Stimulated activated CD4-positive, alpha-beta T cell treated with anti-CD3 and anti-CD28 coated beads, Interleukin-2, amount 100 ng/mL, for 24 hours (primary cell): ENCODE measurements at places on chromosomes 1 and 21.
A peak's percentile ranks its signal among the peaks of the same experiment; 100 is the strongest.

GRCh38 chr21:28636752-28637691 is 355.7 kb downstream of the LTN1 start:
- DNase-seq = no peak

DNA sequence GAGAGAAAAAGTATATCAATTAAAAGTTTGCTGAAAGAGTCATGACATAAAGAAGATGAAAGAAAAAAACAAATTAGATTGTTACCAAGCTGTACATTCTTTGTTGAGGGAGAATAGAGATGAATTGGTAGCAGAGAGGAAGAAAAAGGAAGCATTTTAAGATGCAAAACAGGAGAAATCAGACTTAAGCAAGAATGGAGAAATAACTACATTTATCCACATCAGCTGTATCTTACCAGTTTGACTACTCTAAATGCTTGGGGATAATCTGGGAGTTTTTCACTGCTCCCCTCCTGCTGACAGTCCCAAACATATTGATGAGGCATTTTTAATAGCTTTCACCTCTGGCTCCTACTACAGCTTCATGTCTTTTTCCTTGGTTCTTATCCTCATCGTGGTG is 16.8 kb upstream of the PTPRC start:
- DNase-seq = no peak

DNA sequence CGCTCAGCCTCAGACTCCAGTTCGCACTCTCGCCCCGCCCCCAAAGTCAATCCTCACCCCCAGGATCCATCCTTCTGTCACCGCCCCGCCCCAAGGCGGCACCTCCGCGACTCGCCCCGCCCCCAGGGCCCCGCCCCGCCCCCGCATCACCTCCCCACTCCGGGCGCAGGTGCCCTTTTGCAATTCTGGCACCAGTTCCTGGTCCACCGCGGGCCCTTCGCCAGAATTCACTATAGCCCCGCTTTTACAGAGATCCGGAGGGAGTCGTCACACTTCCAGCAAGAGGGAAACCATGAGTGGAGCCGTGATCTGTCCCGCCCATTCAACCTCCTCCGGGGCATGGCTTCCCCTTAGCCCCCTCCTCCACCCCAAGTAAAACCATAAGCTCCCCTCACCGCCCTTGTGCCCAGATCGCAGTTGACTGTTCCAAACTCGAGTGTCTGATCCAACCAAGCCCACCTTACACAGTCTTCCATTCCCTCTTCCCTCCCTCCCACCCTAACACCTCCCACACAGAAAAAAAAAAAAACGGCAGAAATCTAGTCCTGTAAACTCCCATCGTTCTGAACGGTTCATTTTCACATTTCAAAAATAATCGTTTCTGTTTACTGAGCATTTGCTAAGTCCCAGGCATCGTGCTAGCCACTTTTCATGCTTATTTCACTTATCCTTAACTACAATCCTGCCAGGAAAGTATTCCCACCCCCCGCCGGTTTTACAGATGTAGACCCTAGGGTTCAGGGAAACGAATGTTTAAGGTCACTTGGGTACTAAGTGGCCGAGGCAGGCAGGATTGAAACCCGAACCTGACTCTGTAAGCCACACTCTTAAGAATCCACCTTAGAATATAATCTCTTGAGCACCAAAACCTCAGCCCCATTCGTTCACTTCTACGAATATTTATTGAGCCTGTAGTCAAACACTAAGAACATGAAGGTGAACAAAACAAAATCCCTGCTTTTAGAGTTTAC is 1.3 kb upstream of the DNAJC16 start:
- DNase-seq = peak; percentile 21

DNA sequence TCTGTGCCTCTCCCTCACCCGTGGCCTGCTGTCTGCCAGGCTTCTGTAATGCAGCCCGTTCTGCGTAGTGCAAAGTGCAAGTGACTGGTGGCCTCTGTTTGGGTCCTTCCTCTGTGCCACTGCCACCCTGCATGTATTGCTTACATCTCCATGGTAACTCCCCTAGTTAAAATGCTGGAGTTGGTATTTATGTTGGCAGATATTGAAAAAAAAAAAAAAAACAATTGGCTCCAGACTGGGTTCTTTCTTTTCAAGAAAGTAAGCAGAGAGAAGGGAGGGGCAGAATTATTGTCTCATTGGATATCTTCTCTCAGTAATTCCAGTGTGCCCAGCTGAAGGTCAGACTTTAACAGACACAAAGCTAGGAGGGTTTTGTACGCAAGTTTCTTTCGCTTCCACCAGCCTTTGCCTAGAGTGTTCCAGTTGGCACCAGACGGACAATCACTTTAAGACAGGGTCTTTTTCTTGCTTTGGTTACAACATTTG is 242.3 kb downstream of the PBX1 start:
- DNase-seq = no peak

DNA sequence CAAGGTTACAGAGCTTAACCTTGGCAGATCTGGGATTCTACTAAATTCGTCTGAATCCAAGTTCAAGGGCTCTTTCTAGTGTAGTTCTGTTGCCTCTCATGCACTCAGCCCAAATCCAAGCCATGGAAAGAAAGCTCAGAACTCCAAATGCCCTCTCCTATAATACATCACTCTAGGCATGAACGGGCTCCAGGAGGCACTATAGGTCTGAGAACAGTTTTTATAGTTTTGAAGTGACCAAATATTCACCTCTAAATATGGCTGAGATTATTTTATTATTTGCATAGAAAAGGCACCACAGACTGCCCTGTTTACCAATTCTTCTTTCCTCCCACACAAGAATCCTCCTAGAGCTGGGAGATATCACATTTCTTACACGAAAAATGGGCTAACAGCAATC is 327.9 kb upstream of the BEND5 start:
- DNase-seq = no peak

- DNase-seq = no peak
These were observed 6.1 kb downstream of the CAPZA1 start for GRCh38 chr1:112625696-112626095.

DNA sequence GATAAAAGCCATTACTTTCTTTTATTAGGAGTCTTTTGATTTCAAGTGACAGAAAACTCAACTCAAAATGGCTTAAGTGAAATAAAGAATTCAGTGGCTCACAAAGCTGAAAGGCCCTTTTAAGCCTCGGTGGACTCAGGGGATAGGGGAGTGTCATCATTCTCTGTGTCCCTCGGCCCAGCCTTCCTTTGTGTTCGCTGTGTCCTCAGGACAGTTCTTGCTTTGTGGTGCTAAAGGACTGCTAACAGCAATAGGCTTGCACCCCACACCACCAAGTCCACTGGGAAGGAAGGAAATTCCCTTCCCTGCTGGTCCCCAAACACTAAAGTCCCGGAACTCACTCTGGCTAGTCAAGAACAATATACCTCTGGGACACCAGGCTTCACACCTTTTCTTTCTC is 129.2 kb downstream of the NTPCR start:
- no peak for DNase-seq

DNA sequence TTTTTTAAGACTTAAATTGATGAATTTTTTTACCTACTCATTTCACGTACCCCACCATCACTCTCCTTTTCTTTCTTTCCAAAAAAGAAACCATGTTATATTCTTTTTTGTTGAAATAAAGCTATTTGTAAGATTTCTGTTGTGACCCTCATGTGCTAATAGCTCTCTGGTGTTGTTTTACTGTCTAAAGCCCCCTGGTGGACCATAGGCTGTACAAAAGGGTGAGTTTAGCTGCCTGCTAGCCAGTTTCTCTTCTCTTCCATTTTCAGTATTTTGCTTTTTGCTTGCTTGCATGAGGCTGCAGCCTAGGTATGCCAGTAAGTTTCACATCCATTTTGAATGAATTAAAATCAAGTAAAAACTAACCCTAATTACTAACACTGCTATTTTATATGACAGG is 15.6 kb upstream of the VAMP3 start:
- no peak for DNase-seq

GRCh38 chr1:21149855-21150432 is 26.8 kb downstream of the EIF4G3 start:
- no peak for DNase-seq

DNA sequence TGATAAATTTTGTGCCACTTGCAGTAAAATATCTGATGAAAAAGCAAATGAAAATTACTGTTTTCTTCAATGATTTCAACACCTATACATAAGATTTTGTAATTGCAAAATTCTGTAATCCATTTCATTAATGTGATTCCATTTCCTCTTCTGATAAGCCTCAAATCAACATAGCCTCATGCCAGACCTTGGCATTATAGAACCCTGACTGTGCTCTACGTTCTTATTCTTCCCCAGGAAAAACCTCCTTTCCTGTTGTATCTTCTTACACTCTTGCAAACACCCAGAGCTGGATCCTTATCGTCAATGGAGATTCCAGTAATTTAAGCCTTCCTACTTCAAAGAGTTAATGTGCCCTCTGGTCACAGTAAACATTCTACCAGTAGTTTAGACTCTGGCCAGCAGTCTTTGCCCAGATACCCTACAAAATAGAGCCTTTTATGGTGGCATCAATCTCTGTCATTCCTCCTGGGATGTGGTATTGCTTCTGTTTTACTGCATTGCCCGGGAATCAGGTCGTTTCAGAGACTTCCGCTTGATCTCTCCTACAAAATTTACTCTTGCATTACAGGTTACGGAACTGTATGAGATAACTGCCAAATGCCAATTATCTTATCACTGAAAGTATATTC is 48.5 kb upstream of the CHRM3 start:
- DNase-seq = no peak

- no peak for DNase-seq
These were observed 6.8 kb upstream of the AADACL3 start for GRCh38 chr1:12709091-12709491.

DNA sequence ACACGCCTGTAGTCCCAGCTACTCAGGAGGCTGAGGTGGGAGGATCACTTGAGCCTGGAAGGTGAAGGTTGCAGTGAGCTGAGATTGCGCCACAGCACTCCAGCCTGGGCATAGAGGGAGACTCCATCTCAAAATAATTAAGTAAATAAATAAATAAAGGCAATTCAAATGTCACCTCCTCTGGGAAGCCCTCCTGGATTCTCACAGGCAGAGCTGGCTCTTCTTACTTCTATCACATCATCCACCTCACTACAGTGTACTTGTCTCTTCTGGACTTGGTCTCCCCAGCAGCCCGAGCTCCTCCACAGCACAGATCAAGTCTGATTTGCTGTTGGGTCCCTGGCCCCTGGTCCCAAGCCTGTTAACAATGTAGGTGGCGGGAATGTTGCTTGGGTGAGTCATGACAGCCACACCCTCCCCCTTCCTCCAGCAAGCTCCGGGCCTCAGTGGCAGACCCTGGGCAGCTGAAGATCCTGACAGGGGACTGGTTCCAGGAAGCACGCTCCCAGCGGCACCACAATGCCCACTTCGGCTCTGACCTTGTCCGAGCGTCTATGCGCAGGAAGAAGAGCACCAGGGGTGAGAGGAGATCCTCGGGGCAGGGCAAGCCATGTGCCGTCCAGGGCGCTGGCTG is 5.3 kb downstream of the SYTL1 start:
- DNase-seq = no peak

DNA sequence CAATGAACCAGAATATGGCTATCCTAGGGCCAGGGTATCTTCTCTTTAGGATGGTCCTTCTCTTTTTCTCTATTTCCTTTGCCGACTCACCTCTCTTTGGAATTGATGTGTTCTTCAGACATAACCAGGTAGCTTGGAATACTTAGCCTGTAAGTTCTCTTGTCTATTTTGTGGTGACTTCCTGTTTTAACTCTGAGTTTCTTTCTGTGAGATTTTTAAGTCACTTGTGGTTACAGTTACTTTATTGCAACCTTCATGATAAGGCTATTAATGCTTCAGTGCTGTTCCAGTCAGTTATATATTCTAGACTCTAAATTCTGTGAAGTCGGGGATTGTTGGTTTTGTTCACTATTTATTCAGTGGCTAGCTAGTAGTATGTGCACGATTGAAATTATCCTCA is 46.2 kb downstream of the DISP1 start:
- no peak for DNase-seq

DNA sequence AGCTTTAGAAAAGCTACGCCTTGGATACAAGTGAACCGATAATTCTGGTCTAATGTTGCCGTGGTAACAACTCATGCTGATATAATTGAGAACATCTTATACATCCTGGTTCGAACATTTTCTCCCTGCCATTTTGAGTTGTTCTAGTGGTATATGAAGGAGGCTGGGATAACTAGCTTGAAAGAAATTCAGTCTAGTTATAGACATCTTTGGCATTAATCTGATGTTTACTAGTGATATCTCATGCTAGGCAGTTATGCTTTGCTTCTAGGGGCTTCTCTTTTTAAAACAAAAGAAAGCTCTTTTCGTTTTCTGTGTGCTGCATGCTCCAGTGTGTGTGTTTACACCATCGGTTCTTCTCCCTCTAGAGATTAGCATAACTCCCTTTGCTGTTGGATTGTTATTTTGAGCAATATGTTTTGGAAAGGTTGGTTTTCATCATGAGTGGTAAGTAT is 20.5 kb downstream of the PRKACB start:
- DNase-seq = no peak

GRCh38 chr1:54404939-54405897 is 976 bp downstream of the SSBP3 start:
- DNase-seq = no peak

DNA sequence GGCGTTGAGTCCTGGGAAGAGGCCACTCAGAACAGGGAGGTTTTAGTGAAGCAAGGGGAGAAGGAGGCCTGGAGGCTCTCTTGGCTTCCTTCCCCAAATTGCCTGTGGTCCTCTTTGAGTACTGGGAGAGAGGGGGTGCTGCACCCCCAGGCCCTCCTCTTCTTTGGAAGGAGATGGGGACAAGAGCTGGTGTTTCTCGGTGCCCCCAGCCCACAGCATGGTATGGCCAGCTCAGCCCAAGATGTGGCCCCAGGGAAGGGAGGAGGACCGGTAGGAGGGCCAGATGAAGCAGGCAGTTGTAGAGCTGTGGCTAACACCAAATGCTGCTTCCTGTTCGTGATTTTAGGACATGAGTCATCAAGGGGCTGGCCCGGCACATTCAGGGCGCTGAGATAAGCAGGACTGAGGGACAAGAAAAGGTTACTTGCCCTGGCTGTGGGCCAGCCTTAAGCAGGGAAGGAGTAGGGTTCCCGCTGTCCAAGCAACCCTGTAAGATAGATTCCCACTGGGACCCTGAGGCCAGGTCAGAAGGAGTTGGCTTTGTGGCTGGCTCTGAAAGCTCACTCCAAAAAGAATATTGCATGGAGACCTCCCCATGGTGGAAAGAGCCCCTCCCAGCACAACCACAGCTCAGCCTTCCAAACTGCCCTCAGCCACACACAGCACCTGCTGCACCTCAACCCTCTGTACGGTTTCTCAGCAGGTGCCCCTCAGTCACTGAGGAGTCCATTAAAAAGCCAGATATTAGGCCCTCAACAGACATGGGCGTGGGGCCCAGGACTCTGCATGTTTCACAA is 4.9 kb upstream of the TNFRSF1B start:
- peak; percentile 75 for DNase-seq
